ENCODE measurements at places on chromosomes 5 and 9.

- DNase-seq = no peak
Measured at GRCh38 chr5:68032216-68032762, 183.3 kb upstream of the PIK3R1 start.

DNA sequence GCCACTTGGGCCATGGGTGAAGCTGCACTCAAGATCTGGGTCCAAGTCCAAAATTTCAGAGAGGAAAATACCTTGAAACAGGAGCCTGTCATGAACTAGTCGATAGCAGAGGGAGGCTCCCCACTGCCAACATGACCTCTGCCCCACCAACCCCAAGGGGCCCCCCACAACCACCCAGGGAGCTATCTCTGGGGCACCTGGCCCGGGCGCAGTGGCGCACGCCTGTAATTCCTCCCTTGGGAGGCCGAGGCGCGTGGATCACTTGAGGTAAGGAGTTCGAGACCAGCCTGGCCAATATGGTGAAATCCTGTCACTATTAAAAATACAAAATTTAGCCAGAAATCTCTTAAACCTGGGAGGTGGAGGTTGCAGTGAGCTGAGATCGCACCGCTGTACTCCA, 20.1 kb upstream of the HMCN2 start:
- no peak for DNase-seq

- no peak for DNase-seq
Measured at GRCh38 chr5:180213256-180213600, 4.2 kb upstream of the RASGEF1C start.

DNA sequence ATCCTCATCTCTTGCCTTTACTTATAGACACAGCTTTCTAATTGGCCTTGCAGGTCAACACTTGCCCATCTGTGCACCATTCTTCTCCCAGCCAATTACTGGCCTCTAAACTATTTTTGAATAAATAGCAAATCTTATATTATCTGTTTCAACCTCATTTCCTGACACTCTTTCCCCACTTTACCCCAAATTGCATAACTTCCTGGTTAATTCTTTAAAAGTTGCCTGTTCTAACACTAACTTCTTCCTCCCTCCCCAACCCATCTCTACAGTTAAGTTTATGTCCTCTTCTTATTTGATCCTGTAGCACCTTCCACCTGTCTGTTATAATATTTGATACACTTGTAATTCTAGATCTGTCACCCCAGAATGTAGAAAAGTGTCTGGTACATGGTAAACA, 372.1 kb downstream of the PDE4D start:
- DNase-seq = no peak

GRCh38 chr9:94919376-94920098, 193.0 kb downstream of the AOPEP start:
- DNase-seq = no peak

GRCh38 chr5:138964647-138965201, 89.6 kb upstream of the LRRTM2 start:
- no peak for DNase-seq

- no peak for DNase-seq
Measured at GRCh38 chr5:121027636-121028035, 563.5 kb downstream of the PRR16 start.

DNA sequence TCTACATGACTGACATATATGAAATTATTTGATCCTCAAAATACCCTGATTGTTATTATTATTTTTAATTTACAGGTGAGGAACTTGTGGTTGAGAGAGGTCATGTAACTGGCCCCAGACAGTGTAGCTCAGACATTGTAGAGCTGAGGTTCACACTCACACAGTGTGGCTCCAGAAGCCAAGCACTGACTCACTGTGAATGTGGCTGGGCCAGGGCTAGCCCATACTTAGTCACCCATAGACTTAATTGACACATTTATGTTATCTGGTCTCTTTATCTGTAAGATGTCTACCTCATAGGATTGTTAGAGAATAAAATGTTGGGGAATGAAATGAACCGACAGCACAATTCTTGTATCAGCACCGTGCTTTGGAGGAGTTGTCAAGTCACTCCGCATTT, 24.9 kb upstream of the CCDC112 start:
- no peak for DNase-seq

DNA sequence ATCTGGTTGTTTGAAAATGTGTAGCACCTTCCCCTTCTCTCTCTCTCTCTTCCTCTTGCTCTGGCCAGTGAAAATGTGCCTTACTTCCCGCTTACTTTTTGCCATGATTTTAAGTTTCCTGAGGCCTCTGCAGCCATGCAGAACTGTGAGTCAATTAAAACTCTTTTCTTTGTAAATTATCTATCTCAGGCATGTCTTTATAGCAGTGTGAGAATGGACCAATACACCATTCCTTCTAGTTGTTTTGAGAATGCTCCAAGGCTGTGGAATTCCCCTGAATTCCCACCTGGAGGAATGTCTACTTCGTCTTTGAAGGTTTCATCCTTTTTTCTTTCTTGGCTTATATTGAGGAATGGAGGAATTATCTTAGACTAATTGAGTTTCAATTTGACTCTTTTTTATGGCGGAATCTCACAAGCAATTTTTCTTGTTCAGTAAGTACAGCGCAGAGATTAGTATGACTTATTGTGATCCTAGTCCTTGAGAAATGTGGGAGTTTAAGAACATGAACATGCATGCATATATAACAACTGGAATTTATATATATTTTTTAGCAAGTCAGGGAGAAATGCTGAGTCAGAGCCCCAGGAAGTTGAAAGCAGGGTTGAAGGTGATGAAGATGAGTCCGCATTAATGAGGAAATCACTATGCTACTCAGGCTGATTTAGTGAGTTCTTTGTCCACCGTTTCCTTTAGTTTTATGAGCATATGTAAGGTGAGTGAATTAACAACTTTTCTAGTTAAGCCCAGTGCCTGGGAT, 488.1 kb upstream of the ADAMTS16 start:
- DNase-seq = no peak

DNA sequence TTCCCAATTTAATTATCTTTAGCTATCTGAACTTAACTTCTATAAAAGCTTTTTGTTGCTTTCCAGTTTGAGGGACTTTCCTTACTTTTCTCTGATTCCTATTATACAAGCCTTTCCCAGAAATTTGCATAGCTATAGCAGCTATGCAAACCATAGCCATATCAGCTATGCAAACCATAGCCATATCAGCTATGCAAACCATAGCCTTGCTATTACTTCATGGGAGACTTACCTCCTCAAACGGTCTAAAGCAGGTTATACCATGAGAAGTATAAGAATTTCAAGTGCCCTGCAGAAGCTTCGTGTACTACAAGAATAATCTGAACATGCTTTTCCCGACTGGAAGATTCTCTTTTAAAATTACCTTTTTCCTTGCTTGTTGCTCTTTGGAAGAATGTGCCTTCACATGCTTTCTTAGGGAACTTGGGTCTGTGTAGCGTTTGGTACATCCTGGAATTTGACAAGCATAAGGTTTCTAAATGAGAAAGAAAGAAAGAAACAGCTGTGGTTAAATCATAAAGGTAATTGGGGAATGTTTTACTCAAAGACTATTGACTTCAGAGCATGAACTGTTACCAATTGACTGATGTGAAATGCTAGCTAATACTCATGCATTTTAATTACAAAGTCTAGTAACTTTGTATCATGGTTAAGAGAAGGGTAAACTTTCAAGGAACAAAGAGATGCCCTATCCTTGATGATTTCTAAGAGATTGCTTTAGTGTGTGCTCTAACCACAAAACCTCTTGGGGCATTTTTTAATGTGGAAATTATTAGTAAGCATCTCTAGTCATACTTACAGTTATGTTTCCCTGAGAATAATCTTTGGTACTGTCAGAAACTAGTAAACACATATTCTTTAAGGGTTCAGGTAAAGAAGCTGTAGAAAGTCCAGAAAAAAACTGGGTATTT, 367.6 kb downstream of the GLIS3 start:
- DNase-seq = no peak

GRCh38 chr9:4714266-4715016, 26.6 kb downstream of the AK3 start:
- no peak for DNase-seq

DNA sequence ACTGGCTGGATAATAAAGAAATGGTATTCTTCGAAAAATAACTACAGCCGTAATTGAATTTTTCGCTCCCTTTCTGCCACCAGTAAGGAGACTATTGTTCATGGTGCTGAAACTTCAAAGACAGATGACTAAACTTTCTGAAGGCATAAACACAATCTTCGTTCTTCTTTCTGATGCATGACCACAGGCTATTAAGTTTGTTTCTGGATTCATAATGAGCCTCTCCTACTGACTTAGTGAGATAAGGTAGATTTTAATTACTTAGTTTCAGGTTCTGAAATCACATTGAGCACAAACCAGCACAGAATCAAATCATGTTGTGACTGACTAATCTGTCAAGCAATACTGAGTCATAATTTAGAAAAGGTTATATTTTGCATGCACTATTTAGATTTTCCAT, 441.8 kb upstream of the CCNG1 start:
- no peak for DNase-seq

- peak; percentile 9 for DNase-seq
Measured at GRCh38 chr9:97572892-97573365, 60.2 kb downstream of the TSTD2 start.

GRCh38 chr9:127509261-127509954, 58.1 kb downstream of the LRSAM1 start:
- DNase-seq = no peak

- DNase-seq = no peak
Measured at GRCh38 chr5:149870232-149870631, 74.4 kb downstream of the PDE6A start.

- DNase-seq = no peak
Measured at GRCh38 chr5:122985006-122985700, 51.4 kb downstream of the PPIC start.

GRCh38 chr5:112974901-112975300, 1.7 kb upstream of the DCP2 start:
- DNase-seq = no peak

DNA sequence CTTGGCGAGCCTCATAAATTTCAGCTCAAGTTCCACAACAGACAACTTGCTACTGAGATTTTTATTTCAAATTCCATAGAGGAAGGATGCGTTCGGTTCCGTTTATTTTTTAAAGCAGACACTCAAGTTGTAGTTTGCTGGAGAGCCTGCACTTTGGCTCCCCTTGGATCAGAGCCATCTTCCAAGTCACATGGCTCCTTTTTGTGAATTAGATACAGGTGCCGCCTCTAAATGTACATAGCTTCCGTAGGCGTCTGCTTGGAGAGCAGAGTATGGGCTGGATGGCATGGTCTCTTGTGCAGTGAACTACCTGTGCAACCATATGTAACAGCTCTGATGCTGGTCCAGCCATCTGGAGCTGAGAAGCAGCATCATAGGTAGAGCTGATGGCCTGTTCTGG, 73.9 kb upstream of the WWC1 start:
- no peak for DNase-seq

DNA sequence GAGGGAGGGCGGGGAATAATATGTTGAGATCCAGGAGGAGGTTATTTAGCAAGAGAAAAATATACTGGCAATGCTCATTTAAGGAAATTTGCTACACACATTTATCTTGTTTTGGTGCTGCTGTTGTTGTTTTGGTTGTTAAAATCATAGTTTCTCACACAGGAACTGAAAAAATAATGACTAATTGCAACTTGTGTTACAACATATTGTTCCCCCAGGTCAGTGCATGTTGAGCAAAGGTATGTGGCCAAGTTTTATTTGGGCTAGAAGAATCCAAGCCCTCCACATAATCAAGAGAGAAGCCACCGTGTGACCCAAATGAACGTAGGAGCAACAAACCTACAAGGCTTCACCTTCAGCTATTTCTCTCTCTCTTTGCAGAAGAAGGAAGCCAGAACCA, 220.3 kb upstream of the DAPK1 start:
- no peak for DNase-seq
